Fibroblast of villous mesenchyme (primary cell): ENCODE measurements at places on chromosomes 5 and 9. TPM values are rescaled to one million over a fixed set of nuclear protein-coding genes. Genes with fewer than 3 reads are reported as not detected.

The SVEP1 gene
- 39.6 and 81.2 TPM in 2 replicates for total RNA-seq

GRCh38 chr9:22373636-22374035 lies 73.0 kb upstream of the DMRTA1 start:
- no peak for DNase-seq

The SPATA31C1 gene
- not detected in 2 replicates for total RNA-seq

DNA sequence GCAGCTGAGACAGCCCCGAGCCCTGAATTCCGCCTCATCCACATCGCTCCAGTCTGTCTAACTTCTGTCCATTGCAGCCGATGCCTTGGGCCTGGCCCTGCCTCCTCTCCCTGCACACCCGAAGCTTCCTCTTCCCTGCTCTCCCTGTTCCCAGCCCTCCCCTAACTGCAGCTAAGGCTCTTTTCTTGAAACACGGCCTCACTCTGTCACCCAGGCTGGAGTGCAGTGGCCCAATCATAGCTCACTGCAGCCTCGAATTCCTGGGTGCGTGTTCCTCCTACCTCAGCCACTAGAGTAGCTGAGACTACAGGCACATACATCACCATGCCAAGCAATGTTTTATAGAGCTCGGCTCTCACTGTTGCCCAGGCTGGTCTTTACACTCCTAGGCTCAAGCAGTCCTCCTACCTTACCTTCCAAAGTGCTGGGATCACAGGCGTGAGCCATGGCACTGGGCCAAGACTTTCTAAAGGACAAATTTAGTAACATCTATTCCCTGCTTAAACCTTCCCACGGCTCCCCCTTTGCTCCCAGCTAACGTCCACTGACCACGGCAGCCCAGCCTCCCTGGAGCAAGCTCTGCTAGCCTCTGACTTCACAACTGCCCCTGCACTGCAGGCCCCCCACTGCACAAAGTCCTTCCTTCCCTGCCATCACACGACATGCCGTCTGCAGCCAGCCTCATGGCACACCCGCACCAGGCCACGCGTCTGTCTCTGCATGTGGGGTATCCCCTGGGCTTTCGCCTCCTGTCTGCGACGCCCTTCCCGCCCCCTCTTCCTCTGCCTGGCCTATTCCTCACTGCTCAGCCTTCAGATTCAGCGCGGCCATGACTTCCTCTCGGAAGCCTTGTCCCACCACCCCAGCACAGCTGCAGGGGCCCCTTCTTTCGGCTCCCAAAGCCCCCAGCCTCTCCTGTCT lies 28.6 kb downstream of the LAMC3 start:
- DNase-seq = no peak

GRCh38 chr9:3401221-3401954 lies 124.4 kb downstream of the RFX3 start:
- peak; percentile 34 for DNase-seq

DNA sequence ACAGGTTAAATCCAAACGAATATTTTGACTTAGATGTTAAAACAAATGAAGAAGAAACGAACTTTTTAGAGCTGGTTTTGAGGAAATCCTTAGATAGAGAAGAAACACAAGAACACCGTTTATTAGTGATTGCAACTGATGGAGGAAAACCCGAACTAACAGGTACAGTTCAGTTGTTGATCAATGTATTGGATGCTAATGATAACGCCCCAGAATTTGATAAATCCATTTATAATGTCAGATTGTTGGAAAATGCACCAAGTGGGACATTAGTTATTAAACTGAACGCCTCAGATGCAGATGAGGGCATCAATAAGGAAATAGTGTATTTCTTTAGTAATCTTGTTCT lies 842 bp downstream of the PCDHA5 start:
- no peak for DNase-seq

DNA sequence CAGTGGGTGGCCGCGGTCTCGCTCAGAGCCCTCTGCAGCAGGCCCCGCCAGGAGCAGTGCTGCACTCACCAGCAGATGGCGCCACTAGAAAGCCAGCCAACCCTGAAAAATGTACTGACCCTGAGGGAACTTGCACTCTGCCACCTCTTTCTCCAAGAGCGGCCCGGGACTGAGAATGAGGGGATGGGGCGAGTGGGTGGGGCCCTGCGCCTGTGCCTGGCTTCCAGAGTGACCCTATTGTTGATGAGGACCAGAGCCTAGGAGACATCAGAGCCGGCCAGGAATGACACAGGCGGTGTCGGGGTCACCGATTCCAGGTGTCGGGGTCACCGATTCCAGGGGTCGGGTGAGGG lies 2.9 kb upstream of the IL17B start:
- DNase-seq = peak; percentile 82

The IL3 gene
- not detected in 2 replicates for total RNA-seq

DNA sequence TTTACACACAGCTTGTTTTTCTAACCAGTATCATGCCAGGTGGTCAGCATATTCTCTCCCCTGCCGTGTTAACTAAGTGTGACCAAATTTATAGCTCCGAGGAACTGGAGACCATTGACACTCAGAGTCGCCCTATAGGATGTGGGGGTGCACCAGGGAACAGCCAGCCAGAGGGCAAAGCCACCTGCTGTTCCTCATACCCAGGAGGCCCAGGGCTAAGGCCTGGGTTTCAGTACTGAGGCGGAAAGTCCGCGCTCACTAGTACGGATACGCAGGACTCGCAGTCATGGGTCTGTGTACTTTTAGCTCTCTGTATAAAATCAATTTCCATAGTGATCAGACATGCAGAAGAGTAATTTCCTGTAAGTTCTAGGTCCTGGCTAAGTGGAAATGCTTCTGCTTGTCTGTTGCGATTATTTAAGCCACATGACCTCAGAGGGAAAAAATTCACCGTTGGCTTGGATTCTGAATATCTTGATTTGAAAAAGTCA lies 247.0 kb downstream of the AOPEP start:
- DNase-seq = no peak

GRCh38 chr9:89593727-89594427 lies 10.9 kb upstream of the GADD45G start:
- DNase-seq = peak; percentile 27

The CTXN3 gene
- total RNA-seq = not detected in 2 replicates

GRCh38 chr5:14922456-14922855 lies 50.9 kb upstream of the ANKH start:
- no peak for DNase-seq

GRCh38 chr9:136354592-136355085 lies 8.9 kb downstream of the DNLZ start:
- DNase-seq = peak; percentile 54

The ADAMTS12 gene
- 54.8 and 94.1 TPM in 2 replicates for total RNA-seq

The ORM2 gene
- not detected in 2 replicates for total RNA-seq

DNA sequence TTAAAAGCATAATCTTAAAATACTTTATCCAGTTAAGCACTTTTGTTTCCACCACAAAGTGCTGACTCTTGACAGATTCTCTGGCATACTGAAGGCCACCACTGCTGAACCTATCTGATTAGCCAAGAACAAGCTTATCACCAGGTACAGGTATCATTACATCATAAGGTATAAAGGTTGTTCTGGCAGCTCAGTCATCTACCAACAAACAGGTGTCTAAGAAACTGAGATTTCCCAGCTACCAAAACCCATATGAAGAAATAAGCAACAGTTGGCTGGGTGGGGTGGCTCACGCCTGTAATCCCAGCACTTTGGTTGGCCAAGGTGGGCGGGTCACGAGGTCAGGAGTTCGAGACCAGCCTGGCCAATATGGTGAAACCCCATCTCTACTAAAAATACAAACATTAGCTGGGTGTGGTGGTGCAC lies 5.0 kb downstream of the MTMR12 start:
- DNase-seq = no peak

DNA sequence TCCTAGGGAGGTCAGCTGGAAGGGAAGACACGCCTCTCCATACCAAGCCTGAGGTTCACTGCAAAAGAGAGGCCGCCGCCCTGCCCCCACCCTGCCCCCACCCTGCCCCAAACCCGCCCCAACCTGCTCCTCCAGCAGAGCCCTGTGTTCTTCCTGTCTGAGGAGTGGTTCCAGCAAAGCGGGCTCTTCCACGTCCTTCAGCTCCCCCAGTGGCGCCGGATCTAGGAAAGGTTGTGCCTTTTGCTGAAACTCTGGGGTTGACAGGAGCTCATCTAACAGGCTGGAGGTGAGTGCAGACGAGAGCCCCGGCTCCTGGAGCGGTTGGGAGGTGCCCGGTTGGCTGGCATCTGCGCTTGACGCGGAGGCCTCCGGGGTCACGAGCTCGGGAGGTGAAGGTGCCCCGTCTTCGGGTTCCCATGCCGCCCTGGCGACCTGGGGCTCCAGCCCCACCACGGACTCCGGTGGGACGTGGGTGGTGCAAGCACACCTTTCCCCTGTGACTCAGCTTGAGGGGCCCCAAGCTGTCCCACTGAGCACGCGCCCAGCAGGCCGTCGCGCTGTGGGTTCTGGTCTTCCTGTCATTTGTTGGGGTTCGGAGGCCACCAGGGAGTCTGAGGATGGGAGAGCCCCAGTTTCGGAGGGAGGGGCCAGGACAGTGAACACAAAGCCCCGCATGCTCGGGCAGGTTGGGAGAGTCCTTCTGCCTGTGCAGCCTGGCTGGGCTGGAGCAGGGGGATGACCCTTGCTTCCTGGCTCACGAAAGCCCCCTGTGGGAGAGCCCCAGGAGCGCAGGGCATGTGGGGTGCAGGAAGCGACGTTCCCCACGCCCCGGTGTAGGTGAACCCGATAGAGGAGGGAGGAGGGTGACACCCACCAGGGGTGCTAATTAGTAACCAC lies 1467.1 kb downstream of the FOXD4L5 start:
- DNase-seq = no peak

DNA sequence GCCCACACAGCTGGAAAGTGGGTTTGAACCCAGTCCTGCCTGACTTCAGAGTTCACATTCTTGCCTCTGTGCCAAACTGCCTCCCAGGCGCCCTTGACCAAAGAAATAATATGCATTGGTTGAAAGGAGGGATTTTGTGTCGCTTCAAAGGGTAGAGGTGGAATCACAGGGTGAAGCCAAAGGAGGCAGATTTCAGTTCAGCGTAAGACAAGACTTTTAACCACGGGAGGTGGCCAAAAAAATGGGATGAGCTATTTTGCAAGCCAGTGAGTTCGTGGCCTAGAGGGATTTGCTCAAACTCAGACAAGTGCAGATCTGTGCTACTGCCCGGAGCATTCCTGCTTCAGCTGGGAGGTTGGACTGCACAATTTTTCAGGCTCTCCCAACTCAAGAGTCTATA lies 57.6 kb upstream of the RANBP3L start:
- no peak for DNase-seq

The TUSC1 gene
- total RNA-seq = 6.9 and 12.2 TPM in 2 replicates

DNA sequence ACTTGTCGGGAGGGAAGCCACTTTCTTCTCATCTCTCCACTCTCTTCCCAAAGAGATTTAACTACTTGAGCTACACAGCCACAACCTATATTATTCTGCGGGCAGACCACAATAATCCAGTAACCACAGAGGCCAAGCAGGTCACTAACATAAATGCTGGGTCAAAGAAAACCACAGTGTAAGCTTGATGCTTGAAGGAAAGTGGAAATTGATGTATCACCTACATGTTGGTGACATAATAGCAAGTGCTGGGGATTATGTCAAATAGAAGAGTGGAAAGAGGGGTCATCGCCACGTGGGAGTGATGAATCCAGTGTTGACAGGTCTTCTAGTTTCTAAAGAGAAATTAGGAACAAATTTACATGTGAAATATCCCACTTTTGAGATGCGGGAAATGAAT lies 40.9 kb downstream of the RFK start:
- peak; percentile 21 for DNase-seq

DNA sequence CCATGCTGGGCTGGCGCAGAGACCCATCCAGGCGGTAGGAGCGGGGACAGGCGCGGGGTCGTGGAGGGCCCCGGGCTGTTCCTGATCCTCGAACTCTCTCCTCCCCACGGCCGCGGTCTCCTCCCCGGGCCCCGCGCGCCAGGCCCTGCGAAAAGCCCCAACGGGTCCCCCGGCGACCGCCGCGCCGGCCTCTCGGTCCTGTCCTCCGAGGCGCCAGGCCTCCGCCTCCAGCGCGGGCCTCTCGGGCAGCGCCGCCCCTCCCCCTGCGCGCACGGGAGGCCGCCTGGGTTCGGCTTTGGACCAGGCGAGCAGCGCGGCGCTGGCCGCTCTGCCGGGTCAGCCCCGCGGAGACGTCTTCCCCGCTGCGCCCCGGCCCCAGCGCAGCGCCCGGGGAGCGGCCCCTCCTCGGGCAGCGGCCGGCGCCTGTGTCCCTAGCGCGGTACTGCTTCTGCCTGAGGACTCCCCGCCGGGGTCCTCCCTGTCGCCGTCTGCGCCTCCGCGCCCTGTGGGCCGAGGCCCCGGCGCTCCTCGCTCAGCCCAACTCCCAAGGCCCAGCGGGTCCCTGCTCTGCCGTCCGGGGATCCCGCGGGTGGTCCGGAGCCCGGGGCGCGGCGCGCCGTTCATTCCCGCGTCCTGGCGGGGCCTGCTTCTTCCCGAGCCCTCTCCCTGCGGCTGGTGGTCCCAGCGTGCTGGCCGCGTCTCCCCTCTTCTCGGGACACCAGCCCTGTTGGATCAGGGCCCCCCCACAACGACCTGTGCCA lies 13.4 kb downstream of the COL23A1 start:
- DNase-seq = no peak

DNA sequence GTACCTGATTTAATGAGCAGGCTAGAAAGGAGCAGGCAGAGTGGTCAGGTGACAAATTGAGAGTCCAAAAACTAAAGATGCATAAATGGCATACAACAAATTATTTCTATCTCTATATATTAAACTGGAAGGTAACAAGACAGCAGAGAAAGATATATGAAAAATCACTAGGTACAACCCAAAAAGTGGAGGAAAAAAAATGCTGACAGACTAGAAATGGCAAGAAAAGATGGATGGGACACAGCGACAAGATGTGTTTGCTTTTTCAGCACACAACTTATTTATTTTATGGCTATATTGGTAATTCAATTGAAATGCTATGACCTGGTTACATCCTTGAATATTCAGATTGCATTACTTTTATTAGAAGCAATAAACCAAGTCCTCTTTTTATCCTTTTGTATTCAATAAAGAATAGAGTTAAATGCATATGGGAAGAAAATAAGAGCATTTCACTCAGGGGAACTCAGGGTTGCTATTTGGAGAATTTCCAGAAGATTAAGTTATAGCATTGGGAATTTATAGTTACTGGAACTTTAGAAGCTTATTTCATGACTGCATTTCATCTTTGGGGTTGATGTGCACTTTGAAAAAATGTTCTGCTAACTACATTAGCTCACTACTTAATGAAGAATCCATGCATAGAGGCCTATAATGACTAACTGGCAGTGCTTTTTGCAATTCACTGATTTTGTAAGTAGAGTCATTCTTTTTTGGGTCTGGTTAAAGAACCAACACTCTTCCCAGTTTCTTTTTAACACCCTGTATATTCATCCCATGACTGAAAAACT lies 566.6 kb upstream of the TUSC1 start:
- no peak for DNase-seq
